CD14-positive monocyte (primary cell): ENCODE measurements at places on chromosomes 11 and 22. TPM values are rescaled to one million over a fixed set of nuclear protein-coding genes. Genes with fewer than 3 reads are reported as not detected.

HNRNPUL2 gene
- polyA plus RNA-seq: 8.9 and 13.8 TPM in 2 replicates

SAA4 gene
- polyA plus RNA-seq: not detected in 2 replicates

INS gene
- not detected for polyA plus RNA-seq

CTNND1 gene
- 13.7 TPM for polyA plus RNA-seq

ATF4 gene
- 59.0 TPM for polyA plus RNA-seq

DNA sequence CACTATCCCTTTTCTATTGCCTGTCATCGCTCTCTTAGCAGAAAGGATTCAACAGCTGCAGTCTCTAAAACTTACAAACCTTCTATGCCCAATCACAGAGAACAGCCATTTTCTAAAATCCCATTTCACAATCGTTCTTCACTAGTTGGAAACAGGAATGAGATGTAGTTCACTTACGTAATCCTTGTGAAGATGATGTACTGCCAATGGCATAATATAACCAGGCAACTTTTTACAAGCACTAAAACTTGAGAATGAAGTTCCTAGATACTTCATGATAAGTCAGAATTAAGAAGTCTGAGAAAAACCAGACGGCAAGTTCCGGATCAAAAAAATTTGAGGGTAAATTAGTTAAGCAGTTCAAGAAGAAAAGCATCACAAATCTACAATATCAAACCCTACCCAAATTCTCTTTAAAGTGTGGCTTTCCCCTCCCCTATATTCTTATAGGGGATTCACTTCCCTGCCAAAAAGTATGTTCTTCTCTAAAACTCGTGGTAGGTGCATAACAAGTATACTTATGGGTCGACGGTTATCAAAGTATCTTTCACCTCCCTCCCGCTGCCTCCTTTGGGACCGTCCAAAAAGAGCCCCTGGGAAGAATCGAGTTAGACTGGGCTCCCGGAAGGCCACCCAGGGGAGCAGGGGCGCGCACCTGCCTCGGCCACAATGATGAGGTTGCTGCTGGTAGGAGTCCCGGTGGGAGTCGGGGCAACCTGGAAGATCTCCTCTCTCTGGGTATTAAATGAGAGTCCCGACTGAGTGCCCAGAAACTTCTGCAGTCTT is 666 bp downstream of the MSANTD4 start:
- DNase-seq: peak; percentile 10

- DNase-seq: no peak
Measured at GRCh38 chr22:44364751-44365130, 52.0 kb upstream of the SHISAL1 start.

DNA sequence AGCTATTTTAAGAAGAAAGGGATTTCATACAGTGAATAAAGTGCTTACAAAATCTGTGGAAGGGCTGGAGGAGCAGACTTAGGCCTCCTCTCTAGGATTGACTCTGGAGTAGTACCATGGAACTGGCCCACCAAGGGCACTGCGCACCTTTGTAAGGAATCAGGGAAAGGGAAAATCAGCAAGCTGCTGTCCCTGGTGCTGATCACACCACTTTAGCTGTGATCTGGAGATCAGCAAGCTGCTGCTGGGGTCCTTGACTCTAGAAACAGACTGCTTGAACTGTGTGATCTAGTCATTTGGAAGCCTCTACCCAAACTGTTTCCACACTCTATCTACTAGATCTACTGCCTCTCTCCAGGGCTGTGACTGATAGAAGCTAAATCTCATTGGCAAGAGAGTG is 18.4 kb upstream of the TECTA start:
- DNase-seq: no peak

DNA sequence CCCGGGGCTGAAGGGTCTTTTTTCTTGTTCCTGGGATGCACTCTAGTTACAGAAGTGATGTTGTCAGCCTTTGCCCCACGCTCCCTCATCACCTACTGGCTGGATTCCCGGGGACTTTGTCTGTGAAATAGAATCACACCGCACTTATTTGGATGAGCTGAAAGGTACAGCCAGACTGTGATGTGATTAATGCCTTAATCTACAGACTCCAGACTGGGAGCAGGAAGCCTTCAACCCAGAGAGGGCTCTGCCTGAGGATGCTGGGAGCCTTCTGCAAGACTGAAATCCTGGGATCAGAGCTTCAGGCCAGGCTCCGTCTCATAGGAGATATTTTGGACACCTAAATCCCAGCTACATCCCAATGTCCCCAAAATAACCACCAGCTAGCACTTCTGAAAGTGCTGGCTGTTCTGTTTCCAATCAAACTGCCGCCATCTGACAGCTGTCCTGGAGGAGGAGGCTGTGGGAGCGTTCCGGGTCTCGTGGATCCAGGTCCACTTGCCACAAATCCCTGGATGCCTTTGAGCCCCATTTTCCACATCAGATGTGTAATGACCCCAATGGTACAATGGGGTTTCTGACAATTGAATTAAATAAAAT is 688.5 kb downstream of the TBC1D22A start:
- no peak for DNase-seq

DNA sequence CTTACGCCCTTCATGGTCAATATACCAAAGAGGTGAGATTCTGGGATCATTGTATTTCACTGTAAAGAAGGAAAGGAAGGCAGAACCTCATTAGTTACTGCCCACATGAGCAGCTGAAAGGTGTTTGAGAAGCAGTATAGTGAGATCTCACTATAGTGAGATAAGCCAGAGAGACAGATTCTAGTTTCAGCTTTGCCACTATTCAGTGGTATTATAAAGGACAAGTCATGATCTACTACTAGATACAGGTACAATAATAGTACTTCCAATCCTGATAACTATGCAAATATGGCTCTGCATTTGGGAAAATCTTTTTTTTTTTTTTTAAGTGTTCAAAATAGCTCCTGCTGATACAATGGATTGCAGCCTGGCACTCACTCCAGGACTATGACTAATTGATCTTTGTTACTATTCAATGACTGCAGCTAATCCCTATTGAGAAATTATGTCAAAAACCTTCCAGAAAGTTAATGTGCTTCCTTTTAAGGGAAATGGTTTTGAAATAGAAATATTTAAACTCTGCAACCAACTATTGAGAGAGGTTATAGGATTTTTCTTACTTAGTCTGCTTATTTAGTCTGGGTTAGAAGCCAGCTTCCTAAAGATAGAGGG is 8.3 kb upstream of the DLAT start:
- DNase-seq: no peak

GRCh38 chr11:128503245-128503991 is 83.9 kb downstream of the ETS1 start:
- no peak for DNase-seq

- no peak for DNase-seq
Measured at GRCh38 chr22:40741116-40741515, 61.8 kb downstream of the MCHR1 start.

GRCh38 chr11:70159627-70160570 is 43.2 kb upstream of the FADD start:
- no peak for DNase-seq

DNA sequence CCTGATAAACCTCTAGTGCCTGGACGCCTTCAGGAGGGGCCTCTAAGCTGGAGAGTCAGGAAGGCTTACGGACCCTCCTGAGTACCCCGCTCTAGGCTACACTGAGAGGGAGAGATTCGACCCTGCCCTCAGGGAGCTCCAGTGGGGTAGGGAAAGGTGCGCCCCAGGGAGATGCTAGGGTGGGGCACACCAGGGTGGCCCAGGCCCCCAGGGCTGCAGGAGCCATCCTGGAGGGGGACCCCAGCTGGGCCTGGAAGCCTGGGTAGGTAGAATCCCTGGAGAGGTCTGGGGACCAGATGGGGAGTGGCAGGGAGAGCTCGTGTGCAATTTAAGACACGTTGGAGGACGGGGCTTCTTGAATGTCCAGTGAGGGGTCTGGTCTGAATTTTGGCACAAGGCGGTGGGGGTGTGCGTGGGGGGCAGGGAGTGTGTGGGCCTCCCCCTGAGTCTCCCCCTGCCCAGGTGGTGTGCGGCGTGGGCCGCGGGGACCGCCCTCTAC is 4.7 kb downstream of the CARNS1 start:
- DNase-seq: no peak

DNA sequence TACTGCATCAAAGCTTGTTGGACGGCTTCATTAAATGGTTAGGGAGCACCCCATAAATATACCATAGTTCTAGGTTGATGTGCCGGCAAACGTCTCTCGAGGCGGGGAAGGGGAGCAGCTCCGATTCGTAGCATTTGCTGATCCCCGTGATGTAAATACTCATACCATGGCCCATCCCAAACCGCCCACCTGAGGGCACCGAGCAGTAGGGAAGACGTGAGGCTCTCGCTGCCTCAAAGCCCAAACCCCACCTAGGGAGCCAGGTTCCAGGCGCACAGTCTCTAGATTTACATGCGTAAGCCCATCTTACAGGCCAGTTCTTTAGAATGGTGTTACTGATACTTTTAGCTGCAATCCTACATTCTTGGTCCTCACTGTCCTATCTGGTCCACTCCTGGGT is 124.0 kb downstream of the FEZ1 start:
- DNase-seq: no peak

DNA sequence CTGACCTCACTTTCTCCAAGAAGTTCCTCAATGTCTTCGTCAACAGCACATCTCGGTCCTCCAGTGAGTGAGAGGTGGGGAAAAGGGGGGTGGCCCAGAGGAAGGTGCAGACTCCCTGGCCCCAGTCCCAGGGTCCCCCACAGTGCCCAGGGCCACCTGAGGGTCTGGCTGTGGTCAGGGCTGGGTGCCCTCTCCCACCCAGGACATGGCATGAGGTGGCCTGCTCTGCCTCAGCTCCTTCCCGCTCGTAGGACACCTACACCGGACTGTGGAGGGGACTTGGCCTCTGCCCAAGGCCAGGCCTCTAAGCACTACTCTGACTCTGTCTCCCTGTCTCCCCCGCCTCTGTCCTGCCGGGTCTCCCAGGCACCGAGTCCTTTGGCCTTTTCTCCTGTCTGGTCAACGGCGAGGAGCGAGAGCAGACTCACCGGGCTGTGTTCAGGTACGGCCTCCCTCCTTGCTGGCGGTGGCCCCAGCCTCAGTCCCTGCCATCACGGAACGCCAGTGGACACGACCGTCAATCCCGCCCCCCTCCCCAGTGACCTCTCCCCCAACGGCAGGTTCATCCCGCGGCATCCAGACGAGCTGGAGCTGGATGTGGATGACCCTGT is 4.5 kb downstream of the MAPK8IP2 start:
- no peak for DNase-seq

- DNase-seq: no peak
Measured at GRCh38 chr11:44400431-44400830, 90.5 kb upstream of the ALX4 start.
